Central memory CD4-positive, alpha-beta T cell (primary cell): ENCODE measurements at places on chromosomes 7 and 10.

DNA sequence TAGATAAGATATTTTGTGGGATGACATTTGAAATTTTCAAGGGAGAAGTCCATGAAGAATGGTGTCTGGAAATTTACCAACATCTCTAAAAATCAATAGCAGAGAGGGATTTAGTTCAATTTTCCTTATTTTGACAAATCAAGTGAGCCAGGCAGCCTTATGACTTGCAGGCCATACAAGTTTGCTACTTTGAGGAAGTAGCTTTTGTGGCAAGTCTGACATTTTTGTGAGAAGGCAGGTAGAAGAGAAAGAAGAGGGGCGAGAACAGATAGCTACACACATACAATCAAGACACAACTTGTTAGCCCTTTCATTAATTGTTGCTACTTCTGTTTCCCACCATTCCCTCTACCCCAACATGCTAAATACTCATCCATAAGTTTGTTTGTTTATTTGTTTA is 74.5 kb upstream of the OIT3 start:
- no peak for DNase-seq

- DNase-seq = no peak
These were observed 3.6 kb upstream of the GIMAP5 start for GRCh38 chr7:150733482-150734095.

GRCh38 chr7:27071622-27072390 is 24.0 kb downstream of the HOXA1 start:
- no peak for DNase-seq

DNA sequence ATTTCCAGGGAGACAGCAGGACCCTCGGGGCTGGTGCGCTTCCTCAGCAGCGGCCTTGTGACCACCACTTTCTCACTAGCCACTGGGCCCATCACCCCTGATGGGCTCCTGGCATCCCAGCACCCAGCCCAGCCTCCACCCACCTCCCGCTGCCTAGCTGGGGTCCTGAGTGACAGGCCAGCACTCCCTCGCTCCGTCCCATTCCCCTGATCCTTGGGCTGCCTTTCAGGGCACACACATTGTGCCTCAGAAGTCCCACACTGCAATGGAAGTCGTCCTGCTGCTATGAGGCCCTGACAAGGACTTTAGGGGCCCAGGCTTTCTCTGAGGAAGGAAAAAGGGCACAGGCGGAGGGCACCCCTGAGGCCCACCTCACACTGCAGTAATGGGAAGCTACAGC is 12.4 kb downstream of the CAMK2B start:
- DNase-seq = no peak

DNA sequence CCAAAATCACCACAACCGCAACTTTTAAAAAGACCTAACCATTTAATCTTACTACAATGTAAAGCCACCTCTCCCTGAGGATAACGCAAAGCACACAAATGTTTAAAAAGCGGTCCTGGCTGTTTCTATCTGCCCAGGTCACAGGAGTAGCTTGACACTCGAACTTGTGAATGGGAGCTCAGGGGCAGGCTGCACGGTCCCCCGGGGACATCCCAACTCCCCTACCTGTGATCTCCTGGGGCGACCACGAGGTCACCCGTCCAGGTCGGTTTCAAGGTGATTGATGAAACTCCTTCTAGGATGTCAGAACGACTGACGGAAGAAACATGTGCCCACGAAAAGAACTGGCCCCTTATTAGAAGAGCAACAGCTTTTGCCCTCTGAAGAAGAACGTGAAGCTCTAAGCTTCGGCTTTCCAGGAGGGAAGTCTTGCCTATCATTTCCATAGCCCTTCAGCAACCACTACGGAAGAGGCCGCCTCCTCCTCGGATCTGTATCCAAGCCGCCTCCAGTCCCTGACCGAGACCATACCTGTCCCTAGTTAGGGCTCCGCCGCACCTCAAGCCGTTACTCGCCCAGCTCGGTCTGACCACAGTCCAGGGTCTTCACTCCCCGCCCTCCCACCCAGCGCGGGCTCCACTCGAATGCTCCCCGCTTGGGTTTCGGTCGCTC is 459 bp downstream of the CYCS start:
- no peak for DNase-seq

DNA sequence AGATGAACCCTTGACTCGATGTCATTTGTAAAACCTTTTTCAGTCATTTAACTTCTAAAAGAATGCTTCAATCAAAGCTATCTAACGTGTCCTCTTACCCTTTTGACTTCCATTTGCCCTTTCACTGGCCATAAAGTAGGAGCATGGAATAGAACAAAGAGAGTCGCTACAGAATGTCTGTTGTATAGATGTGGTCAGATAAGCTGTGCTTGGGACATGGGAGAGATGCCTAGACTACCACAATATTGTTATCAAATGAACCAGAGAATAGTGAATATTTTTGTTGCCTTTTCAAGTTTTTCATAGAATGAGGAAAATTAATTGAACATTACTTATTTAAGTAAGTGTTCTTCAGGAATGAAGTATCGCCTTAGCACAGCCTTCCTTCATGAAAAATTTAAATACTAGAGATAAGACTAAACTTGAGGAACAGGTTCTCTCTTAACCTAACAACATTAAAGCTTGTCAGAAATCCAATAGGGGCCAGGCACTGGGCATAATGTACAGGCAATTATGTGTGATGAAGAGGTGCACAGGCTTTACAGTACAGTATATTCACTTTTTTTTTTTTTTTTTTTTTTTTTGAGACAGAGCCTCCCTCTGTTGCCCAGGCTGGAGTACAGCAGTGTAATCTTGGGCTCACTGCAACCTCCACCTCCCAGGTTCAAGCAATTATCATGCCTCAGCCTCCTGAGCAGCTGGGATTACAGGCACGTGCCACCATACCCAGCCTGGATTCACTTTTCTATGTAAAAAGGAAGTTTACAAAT is 7.5 kb upstream of the KMT2E start:
- no peak for DNase-seq

DNA sequence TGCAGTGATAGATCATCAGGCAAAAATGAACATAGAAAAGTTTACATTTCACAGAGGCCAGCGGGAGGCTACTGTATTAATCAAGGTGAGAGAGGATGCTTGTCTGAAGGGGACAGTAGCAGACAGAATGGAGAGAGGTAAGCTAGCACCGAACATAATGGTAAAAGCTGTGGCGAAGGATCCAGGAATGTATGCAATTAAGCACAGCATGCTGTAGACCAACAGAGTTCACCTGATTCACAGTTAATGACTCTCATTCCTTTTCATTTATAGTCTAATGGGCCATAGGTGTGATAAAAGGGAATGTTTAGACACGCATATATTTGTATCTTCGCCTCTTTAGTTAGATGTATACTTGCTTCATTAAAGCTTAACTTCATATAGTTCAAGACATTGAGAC is 150.9 kb upstream of the MBL2 start:
- DNase-seq = no peak

- DNase-seq = no peak
These were observed 580.0 kb downstream of the XPNPEP1 start for GRCh38 chr10:109343293-109343692.

GRCh38 chr7:85336086-85336485 is 149.2 kb upstream of the SEMA3D start:
- no peak for DNase-seq

DNA sequence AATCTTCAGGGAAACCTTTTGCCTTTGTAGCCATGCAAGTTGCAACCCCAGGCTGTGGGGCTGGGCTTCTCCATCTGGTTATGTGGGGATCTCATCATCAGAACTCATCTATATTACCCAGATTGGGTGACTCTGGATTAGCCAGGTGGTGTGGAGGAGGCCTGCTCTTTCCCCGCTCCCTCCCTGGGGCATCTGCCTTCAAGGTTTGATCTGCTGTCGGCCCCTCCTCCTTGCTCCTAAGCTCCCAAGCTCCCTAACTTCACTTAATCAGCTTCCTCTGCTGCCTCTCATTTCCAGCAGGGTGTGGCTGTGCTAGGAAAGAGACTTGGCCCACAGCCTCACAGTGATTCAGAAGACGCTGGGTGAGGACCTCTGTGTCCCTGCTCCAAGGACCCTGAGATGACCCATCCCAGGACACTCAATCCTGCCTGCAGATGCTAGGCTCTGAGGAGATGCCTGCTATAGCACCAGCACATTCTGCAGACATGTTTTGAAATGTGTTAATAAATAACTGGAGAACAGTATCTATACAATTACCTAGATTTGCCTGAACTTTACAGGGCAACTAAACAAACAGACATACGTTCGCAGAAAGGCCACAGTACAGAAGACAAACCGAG is 392.1 kb upstream of the PODXL start:
- no peak for DNase-seq

DNA sequence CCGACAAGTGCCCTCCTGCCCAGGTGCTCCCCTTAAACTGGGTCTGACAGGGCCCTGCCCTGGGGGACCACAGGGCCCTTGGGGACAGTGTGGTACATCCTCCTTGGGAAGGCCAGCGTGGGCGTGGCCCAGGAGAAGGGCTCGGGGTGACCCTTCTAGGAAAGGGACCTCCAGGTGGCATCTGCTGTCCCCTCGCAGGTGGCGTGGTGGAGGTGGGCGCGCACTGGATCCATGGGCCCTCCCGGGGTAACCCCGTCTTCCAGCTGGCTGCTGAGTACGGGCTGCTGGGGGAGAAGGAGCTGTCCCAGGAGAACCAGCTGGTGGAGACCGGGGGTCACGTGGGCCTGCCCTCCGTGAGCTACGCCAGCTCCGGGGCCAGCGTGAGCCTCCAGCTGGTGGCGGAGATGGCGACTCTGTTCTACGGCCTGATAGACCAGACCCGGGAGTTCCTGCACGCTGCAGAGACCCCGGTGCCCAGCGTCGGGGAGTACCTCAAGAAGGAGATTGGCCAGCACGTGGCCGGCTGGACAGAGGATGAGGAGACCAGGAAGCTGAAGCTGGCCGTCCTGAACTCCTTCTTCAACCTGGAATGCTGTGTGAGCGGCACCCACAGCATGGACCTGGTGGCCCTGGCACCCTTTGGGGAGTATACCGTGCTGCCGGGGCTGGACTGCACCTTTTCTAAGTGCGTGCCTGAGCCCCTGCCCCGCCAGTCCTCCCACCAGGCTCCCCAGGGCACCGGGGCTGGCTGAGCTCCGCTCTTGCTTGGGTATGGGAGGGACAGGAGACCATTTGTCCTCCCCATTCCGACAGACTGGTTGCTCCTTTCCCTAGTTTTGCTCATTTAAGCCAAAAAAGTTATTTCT is 972 bp downstream of the PAOX start:
- no peak for DNase-seq

GRCh38 chr10:123687758-123688157 is 21.6 kb downstream of the GPR26 start:
- no peak for DNase-seq

DNA sequence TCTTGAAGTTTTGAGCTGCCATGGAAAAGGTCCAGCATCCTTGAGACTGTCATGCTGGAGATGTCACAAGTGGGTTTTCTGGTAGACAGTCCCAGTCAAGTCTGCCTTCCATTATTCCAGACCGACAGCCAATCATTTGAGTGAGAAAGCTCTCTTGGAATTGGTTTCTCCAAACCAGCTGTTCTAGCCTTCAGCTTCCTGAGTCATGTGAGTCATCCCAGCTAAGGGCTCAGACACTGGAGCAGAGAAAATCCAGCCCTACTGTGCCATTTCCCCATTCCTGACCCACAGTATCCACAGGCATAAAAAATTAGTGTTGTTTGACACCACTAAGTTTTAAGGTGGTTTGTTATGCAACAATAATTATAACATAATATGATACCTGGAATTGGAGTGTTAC is 219.0 kb downstream of the ADRA2A start:
- DNase-seq = no peak

GRCh38 chr10:69774596-69774995 is 27.1 kb upstream of the COL13A1 start:
- no peak for DNase-seq

DNA sequence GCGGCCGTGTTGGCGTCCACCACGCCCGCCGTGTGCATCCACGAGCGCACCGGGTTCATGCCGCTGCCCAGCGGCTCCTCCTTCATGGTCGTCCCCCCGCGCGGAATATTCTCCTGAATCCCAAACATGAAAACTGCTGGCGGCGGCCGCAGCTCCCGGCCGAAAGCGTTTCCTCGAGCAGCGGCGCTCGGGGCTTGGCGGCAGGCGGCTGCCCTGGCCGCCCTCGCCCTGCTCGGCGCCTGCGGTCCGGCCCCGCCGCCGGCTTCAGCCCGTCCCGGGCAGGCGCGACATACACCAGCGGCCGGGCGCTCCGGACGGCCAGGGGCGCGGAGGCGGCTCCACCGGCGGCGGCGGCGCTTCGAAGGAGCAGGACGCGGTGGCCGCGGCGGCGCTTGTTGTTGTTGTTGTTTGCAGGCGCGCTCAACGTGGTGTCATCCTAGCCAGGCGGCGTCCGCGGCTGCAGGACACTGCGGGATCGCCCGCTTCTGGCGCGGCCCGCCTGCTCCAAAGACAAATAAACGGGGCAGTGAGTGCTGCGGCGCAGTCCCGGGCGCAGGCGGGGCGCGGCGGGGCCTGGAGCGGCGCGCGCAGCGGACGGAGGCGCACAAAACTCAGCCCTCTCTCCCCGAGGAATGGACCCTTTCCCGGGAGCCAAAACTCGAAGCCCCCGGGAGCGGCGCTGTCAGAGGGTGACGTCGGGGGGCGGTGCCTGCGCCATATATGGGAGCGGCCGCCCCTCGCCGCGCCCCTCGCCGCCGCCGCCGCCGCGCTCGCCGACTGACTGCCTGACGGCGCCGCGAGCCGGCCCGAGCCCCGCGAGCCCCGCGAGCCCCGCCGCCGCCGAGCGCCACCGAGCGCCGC is at the start of gene EBF3:
Gene EBF3 (minus strand): TSS at position 634 of the 861 bp plus-strand sequence. CDS start 506 bp downstream, at position 128.
- DNase-seq = peak; percentile 33

GRCh38 chr10:109851616-109852474 is 71.5 kb downstream of the XPNPEP1 start:
- DNase-seq = no peak

DNA sequence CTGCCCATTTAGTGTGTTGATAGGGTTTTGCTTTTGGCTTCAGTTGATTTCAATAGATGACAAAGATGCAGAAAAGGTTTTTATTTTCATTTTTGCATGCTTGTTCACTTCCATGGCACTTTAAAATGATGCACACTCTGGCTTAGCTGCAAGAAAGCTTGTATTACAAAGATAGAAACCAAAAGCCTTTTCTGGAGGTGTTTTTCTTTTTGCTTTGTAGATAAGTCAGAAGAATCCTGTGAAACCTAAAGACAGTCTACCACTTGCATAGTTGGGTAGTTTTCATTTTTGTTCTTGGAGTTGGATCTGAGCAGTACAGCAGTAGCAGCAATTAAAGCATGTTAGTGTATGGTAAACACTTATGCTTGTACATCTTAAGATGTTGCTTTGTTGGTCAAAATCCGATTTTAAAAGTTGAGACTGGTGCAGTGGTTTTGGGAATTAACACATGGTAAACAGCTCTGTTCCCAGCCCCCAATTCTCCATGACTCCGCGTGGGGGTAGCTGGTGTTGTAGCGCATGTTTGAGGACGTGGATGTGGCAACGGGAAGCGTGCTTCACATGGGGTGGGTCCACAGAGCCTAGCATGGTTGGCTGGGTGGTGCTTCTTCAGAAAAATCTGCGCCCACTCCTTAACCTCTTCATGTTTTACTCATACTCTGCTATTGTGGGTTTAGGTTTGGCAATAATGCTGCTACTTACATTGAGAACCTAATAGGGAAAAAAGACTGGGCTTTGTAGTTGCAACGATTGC is 19.8 kb downstream of the CCNY start:
- no peak for DNase-seq
